ENCODE measurements at places on chromosomes 5 and 9.

DNA sequence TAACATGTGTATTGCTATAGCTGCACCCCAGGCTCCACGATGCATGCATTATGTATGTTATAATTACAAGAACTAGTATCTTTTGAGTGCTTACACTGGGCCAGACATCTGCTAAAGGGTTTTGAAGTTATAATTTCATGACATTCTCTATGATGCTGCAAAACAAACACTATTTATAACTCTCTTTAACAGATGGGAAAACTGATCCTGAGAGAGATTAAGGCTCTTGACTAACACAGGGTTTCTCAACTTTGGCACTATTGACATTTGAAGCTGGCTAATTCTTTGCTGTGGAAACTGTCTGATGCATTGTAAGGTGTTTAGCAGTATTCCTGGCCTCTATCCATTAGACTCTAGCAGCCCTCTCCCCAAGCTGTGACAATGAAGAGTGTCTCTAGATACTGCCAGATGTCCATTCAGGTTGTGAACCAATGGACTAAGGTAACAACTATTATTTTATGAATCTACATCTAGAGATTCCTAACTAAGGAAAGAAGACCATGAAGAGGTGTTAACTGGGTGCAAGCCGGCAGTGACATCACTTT lies 258.6 kb downstream of the ASTN2 start:
- DNase-seq, result no peak

GRCh38 chr9:96599298-96599697 lies 20.3 kb downstream of the CDC14B start:
- no peak for DNase-seq

DNA sequence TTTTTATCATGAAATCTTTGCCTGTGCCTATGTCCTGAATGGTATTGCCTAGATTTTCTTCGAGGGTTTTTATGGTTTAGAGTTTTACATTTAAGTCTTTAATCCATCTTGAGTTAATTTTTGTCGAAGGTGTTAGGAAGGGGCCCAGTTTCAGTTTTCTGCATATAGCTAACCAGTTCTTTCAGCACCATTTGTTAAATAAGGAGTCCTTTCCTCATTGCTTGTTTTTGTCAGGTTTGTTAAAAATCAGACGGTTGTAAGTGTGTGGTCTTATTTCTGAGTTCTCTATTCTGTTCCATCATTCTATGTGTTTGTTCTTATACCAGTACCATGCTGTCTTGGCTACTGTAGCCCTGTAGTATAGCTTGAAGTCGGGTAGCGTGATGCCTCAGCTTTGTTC lies 55.9 kb downstream of the YTHDC2 start:
- no peak for DNase-seq

DNA sequence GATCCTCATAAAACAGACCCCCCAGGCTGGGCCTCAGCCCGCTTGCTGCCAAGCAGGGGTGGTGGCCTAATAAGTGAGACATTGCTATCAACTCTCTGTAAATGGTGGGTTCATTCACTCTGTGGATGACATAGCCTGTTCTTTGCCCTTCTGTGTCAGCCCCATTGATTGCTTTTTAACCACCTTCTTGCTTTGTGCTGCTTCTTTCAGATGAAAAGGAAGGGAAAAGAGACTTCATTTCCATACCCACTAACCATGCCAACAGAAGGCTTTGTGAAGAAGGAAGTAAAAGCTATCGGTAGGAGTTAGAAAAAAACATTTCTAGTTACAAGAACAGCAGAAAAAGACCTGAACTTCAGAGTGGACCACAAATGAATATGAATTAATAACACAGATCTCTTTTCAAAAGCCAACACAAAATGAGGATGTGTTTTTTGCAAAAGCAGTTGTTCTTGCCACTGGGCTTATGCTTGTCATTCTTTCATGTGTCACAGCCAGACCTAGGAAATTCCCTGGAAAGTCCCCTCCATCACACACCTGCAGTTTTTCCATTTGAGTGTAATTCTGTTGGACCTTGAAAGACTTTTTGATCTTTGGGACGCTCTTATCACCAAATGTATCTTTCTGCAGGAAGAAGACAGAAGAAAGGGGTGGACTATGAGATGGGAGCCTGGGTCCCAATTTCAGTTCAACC lies 507.7 kb downstream of the CCDC171 start:
- DNase-seq, result no peak

GRCh38 chr5:175740014-175740413 lies 82.1 kb downstream of the HRH2 start:
- DNase-seq, result no peak

DNA sequence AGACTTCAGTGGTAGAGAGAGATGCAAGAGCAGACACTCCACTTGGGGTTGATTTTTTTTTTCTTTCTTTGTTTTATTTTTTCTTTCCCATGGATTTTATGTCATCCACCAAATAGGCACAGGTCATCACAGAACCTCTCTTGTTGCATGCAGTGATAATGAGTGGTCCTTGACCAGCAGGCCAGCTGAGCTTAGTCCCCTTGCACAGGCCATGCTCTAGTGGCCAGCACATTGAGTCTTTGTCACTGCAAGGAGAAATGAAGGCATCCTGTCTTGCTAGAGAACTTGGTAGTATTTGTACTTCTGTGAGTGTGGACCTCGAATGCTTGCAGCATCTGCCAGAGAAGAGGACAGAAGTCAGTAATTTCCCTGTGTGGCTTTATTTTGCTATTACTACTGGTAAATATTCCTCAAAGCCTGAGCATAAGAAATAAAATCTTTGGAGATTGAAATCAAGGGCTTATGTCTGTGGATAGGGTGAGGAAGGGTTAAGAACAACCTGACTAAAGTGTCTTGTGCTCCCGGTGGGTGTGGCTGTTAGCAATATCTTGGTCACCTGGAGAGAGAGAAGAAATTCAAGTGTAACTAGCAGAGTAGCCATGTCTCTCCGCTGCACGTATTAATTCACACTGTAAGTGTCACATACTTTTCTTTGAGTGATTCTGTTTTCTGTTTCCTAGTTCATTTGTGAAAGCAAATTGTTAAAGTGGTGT lies 45.3 kb upstream of the NCS1 start:
- no peak for DNase-seq

GRCh38 chr9:114450833-114451706 lies 54.2 kb downstream of the WHRN start:
- no peak for DNase-seq

DNA sequence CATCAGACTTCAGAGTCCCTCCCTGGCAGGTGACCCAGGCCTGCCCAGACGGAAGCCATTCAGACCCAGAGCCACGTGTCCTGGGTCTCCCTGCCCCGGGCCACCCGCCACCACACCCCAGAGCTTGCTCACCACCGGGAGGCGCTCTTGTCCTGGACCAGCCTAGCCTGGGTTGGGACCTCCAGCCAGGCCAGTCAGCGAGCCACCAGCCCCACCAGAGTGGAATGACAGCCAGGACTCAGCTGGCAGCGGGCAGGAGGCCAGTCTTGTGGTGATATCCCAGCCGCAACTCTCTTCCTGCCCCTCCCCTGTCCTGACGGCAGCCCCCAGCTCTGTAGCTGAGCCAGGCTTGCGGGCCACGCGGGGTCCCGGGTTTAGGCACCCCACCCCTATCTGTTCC lies 1.7 kb upstream of the PTGDS start:
- no peak for DNase-seq

- no peak for DNase-seq
Observed at GRCh38 chr5:3386637-3387036, 209.0 kb upstream of the IRX1 start.

DNA sequence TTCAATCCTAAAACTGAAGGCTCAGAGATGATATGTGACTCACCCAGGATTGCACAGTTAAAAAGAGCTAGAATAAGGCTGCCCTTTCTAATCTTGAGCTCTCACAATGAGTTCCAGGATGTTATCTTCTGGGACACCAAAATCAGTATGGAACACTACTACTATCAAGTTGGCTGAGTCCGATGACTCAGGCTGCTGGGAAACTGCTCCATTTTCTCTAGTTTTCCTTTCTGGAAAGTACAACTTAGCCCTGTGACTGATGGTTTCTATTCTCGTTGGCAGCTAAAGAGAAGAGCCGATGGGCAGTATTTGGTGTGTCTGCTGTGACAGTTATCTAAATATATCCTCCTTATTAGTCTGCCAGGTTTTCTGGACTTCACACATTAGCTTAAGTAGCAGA lies 37.9 kb upstream of the DPYSL3 start:
- no peak for DNase-seq

DNA sequence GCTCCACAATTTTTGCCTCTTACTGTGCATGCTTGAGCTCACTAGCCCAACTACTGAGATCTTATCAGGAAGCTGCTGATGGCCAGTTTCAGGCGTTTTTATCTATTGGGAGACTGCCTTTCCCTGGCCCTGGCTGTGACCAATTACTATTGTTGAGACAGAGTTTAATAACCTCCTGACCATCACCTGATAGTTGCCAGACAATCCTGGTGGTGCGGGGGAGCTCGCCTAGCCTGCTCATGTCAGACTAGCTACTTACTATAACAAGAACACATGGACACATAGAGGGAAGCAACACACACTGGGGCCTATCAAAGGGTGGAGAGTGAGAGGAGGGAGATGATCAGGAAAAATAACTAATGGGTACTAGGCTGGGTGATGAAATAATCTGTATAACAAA lies 13.0 kb upstream of the OXCT1 start:
- DNase-seq, result no peak

- DNase-seq, result no peak
Observed at GRCh38 chr5:66959653-66960052, 236.9 kb downstream of the CD180 start.

GRCh38 chr9:13049223-13049622 lies 230.3 kb downstream of the MPDZ start:
- no peak for DNase-seq

DNA sequence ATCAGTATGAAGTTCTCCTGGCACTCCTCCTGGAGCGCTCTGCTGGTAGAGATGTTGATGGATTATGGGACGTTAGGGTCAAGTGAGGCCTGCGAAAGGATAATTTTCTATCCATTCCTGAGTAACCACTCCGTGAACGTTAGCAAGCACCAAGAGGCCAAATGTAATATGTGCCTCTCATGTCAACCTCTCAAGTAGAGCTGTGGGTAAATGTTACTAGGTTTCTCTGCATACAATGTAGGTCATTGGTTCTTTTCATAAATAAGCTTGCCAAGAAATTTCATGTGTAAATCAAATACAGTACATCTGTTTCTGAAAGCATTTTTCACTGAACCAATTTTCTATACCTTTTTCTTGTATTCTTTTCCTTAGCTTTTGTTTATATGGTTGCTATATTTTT lies 126.3 kb downstream of the KDM4C start:
- DNase-seq, result no peak

DNA sequence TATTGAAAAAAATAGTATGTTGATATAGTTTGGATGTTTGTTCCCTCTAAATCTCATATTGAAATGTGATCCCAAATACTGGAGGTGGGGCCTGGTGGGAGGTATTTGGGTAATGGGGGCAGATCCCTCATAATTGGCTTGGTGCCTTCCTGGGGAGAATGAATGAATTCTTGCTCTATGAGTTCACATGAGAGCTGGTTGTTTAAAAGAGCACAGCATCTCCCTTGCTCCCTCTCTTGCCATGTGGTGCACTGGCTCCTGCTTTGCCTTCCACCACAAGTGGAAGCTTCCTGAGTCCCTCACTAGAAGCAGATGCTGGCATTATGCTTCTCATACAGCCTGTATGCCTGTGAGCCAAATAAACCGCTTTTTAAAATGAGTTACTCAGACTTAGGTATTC lies 154.8 kb downstream of the ADAMTS6 start:
- DNase-seq, result no peak

DNA sequence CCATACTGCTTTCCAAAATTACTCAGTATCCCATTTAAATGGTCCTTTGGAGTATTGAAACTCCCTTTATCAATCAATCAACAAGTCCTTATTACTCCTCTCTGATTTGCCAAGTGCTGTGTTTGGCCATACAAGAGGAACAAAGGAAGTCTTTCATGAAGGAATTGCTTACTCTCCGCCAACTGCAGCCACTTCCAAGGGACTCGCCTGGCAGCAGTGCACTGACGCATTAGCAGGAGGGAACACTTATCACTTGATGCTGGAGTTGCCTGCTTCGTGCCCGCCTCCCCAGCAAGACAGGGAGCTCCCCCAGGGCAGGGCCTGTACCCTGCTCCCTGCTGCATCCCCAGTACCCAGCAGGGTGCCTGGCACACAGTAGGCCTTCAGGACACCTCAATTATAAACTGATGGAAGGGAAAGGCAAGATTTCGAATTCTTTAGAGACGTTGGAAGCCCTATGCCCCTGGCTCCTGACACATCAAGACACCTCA lies 97.9 kb downstream of the CRB2 start:
- DNase-seq, result no peak

GRCh38 chr9:68457803-68458202 lies 82.9 kb downstream of the TMEM252 start:
- no peak for DNase-seq

DNA sequence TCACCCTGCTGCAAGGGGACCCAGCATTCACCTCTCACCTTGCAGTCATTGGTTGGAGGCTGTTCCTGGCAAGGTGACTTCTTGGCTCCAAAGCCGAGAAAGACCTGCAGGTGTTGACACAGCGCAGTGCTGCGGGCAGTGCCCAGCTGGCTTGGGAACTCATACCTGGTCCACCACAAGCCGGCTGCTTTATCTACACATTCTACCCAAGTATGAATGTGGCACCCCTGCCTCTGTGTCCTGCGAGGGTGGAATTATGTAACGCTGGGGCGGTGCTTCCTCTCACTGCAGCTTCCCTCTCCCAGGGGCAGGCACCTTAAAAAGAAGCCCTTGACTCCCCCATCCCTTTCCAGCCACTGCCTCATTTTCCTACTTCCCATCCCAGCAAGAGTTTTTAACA lies 2.5 kb upstream of the ZMYND19 start:
- no peak for DNase-seq

DNA sequence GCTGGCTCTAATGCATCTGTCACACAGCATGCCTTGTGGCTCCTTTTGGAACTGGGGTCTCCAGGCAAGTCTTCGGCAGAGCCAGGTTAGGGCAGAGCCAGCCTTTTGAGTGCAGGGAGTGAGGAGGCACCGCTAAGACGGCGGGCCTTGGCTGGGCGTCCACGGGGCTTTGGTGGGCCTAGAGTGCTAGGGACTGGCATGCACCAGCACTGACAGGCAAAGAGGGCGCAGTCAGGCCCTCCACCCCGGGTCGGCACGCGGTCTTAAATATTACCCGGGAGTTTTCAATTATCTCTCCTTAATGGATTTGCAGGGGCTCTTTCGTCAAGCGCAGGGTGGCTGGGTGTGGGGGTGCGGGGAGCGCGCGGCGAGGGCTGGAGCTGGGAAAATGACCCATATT lies 444.4 kb downstream of the SPATA31A7 start:
- DNase-seq, result no peak

- no peak for DNase-seq
Observed at GRCh38 chr5:107580889-107581820, 89.6 kb downstream of the EFNA5 start.

DNA sequence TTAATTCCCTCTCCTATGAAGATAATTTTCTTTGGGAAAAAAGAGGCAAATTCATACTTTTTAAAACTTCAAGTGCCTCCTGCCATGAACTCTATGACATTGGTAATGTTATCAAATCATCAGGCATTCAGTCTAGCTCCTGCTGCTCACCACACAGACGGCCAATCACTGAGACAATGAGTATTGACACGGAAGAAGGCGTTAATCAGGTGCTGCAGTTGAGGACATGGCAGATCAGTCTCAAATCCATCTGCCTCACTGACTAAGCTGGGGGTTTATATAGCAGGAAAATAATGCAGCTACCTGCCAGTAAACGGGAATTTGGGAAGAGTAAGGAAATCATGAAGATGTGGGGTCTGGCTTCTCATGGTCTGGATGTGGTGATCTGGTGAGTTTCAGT lies 1087.7 kb downstream of the CDH9 start:
- no peak for DNase-seq
